ENCODE measurements at places on chromosomes 12 and 14. TPM values are rescaled to one million over a fixed set of nuclear protein-coding genes. Genes with fewer than 3 reads are reported as not detected.
A peak's percentile ranks its signal among the peaks of the same experiment; 100 is the strongest.

CD4 gene
- total RNA-seq, result 9.8 TPM

DNA sequence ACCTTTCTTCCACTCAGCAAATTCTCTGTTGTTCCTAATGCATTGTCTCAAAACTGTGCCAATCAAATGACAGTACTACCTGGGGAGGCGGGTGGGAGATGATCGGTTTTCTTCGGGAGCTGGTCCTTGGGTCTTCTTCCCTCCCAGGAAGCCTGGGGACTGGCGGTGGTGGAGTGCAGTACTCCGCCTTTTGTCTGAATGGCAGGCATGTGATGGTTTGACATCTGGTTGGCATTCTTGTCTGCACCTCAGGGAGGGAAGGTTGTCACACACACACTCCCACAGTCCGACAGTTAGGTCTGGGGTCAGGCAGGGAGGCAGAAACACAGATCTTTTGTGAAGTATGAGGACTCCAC is 114.8 kb downstream of the SNAPC1 start:
- H3K4me3 ChIP-seq, result no peak overlapping the region
- peaks cover 8% of the 10 kb centered on the region for H3K27me3 ChIP-seq
- H3K27ac ChIP-seq, result no peak overlapping the region
- DNase-seq, result no peak
- H3K36me3 ChIP-seq, result no peaks in the 10 kb centered on the region
- H3K4me1 ChIP-seq, result no peaks in the 10 kb centered on the region

- peaks cover 2% of the 10 kb centered on the region for H3K27me3 ChIP-seq
- H3K27ac ChIP-seq, result no peak overlapping the region
- H3K36me3 ChIP-seq, result no peaks in the 10 kb centered on the region
- H3K4me3 ChIP-seq, result no peak overlapping the region
- DNase-seq, result no peak
Observed at GRCh38 chr12:11954181-11954580, 116.6 kb upstream of the BCL2L14 start.

- no peaks in the 10 kb centered on the region for H3K36me3 ChIP-seq
- H3K4me3 ChIP-seq, result no peak overlapping the region
Observed at GRCh38 chr12:87924149-87924548, 105.1 kb downstream of the C12orf50 start.

DNA sequence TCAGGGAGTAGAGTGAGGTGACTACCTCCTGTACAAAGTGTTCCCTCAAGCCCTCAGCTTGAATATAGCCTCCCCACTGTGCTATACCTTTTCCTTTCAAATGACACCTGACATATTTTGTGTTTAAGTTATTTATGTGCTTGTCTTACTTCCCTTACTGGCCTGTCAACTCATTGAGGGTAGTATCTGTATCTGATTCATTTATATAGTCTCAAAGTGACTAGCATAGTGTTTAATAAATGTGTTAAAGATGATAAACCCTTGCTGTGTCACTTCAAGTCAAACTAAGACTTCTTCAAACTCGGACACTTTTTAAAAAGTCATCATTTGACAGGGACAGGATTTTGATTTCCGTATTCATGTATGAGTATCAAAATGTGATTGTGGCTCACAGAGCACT is 52.1 kb downstream of the APAF1 start:
- H3K27me3 ChIP-seq, result no peaks in the 10 kb centered on the region
- no peak overlapping the region for H3K27ac ChIP-seq
- no peak for DNase-seq

- H3K4me3 ChIP-seq, result no peak overlapping the region
- no peaks in the 10 kb centered on the region for H3K4me1 ChIP-seq
- no peaks in the 10 kb centered on the region for H3K36me3 ChIP-seq
- DNase-seq, result no peak
- no peaks in the 10 kb centered on the region for H3K27me3 ChIP-seq
Observed at GRCh38 chr12:33115716-33116115, 219.1 kb upstream of the PKP2 start.

- no peaks in the 10 kb centered on the region for H3K4me1 ChIP-seq
- H3K27me3 ChIP-seq, result no peaks in the 10 kb centered on the region
- DNase-seq, result no peak
Observed at GRCh38 chr14:59454139-59454538, 11.0 kb downstream of the GPR135 start.

DNA sequence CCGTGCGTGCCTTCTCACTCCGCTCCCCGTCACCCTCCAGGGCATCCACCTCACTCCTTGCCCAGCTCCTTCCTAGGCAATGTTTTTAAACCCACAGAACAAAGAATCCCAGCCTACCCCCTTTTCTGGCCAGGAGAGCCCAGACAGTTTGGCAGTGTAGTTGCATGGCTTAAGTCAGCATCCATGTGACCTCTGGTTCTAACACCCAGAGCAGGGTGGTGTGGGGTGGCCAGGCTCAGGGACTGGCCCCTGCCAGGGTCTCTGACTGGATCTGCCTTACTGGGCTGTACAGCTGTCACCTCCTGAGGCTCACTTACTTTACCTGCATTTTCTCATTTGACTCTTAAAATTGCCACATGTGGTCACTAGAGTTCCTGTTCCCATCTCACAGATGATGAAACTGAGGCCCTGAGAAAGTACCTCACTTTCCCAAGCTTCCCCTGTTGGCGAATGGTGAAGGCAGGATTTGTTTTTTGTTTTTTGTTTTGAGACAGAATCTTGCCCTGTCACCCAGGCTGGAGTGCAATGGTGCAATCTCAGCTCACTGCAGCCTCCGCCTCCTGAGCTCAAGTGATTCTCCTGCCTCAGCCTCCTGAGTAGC is 18.3 kb downstream of the SDS start:
- no peaks in the 10 kb centered on the region for H3K4me1 ChIP-seq
- H3K4me3 ChIP-seq, result no peak overlapping the region

DNA sequence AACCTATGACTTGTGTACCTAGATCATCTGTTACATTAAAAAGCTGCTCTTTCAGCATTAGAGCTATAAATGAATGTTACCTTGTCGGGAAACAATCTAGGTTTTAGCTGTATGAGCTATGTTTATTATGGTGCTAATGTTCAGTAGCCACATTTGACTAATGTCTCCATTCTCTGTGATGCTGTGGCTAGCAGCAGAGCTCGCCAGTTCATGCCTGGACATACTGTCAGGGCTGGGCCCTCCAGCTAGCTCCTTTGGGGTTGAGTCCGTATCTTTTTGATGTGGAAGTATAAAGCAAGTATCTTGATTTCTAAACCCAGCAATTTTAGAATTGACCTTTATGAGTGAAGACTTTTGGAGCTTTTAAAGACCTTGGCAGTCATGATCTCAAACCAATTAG is 36.1 kb downstream of the USP44 start:
- no peak overlapping the region for H3K4me3 ChIP-seq
- DNase-seq, result no peak
- no peaks in the 10 kb centered on the region for H3K4me1 ChIP-seq
- no peaks in the 10 kb centered on the region for H3K27me3 ChIP-seq

GRCh38 chr14:77344377-77344996 is 23.7 kb downstream of the GSTZ1 start:
- no peak overlapping the region for H3K27ac ChIP-seq
- H3K4me1 ChIP-seq, result no peaks in the 10 kb centered on the region
- peaks cover 24% of the 10 kb centered on the region for H3K36me3 ChIP-seq
- no peak overlapping the region for H3K4me3 ChIP-seq
- no peak for DNase-seq
- H3K27me3 ChIP-seq, result no peaks in the 10 kb centered on the region

ANG gene
- not detected for total RNA-seq

GRCh38 chr12:108629151-108629550 is 4.5 kb downstream of the SELPLG start:
- H3K27me3 ChIP-seq, result no peaks in the 10 kb centered on the region
- peaks cover 92% of the 10 kb centered on the region for H3K4me1 ChIP-seq
- DNase-seq, result peak; percentile 30
- H3K36me3 ChIP-seq, result peaks cover 25% of the 10 kb centered on the region

SRRM4 gene
- not detected for total RNA-seq

- no peak overlapping the region for H3K27ac ChIP-seq
- H3K4me3 ChIP-seq, result no peak overlapping the region
- no peaks in the 10 kb centered on the region for H3K27me3 ChIP-seq
- no peaks in the 10 kb centered on the region for H3K4me1 ChIP-seq
Observed at GRCh38 chr12:43937947-43938346, 102.1 kb downstream of the TMEM117 start.

CDH24 gene
- 2.8 TPM for total RNA-seq

DNA sequence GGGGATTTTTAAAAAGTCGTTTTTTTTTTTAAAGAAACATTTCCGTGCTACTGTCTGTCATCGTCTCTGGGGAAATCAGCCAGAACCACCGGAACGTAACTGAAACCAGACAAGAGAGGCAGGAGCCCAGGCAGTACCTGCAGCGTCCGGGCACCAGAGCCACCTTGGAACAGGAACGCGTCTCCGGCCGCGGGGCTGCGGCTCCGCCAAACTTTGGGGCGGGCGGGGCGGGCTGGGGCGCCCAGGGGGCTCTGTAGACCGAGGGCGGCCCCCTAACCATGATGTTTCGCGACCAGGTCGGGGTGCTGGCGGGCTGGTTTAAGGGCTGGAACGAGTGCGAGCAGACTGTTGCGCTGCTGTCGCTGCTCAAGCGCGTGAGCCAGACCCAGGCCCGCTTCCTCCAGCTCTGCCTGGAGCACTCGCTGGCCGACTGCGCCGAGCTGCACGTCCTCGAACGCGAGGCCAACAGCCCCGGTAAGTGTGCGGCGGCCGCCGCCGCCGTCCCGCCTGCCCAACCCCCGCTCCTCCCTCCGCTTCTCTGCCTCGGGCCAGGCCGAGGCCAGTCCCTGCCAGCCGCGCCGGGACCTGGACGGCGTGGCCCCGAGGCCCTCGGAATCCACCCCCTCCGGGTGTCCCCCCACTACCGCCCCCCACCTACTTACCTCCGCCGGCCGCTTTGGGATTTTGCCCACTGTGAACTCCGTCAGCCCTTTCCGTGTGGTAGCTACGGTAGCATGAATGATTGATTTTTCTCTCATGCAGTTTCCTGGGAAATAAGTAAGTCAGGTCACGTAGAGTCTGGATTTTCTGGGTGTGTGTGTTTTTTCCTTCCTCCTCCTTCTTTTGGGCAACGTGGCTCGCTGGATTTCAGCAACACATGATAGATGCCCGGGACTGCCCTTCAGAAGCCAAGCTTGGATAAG is 972 bp downstream of the SAMD4A start:
- H3K36me3 ChIP-seq, result no peaks in the 10 kb centered on the region
- peaks cover 66% of the 10 kb centered on the region for H3K27me3 ChIP-seq
- peaks cover 33% of the 10 kb centered on the region for H3K4me1 ChIP-seq
- H3K4me3 ChIP-seq, result peak overlapping the region; percentile 58
- H3K27ac ChIP-seq, result no peak overlapping the region

TSPAN19 gene
- not detected for total RNA-seq

- H3K27ac ChIP-seq, result no peak overlapping the region
- H3K4me1 ChIP-seq, result no peaks in the 10 kb centered on the region
- H3K4me3 ChIP-seq, result no peak overlapping the region
- DNase-seq, result no peak
Observed at GRCh38 chr14:85061256-85061655, 468.7 kb upstream of the FLRT2 start.

ZNF140 gene
- 8.8 TPM for total RNA-seq

GRCh38 chr12:132514838-132515237 is 24.9 kb downstream of the FBRSL1 start:
- H3K27ac ChIP-seq, result no peak overlapping the region
- no peak for DNase-seq
- no peaks in the 10 kb centered on the region for H3K4me1 ChIP-seq
- H3K4me3 ChIP-seq, result no peak overlapping the region
- H3K36me3 ChIP-seq, result peaks cover 9% of the 10 kb centered on the region

BDKRB1 gene
- not detected for total RNA-seq

TAC3 gene
- not detected for total RNA-seq

GRCh38 chr14:93121030-93121834 is 5.5 kb upstream of the ITPK1 start:
- H3K27ac ChIP-seq, result no peak overlapping the region
- no peak overlapping the region for H3K4me3 ChIP-seq
- peaks cover 8% of the 10 kb centered on the region for H3K4me1 ChIP-seq
- no peaks in the 10 kb centered on the region for H3K27me3 ChIP-seq
- no peaks in the 10 kb centered on the region for H3K36me3 ChIP-seq

OAS1 gene
- 16.5 TPM for total RNA-seq

SMCO2 gene
- not detected for total RNA-seq

DNA sequence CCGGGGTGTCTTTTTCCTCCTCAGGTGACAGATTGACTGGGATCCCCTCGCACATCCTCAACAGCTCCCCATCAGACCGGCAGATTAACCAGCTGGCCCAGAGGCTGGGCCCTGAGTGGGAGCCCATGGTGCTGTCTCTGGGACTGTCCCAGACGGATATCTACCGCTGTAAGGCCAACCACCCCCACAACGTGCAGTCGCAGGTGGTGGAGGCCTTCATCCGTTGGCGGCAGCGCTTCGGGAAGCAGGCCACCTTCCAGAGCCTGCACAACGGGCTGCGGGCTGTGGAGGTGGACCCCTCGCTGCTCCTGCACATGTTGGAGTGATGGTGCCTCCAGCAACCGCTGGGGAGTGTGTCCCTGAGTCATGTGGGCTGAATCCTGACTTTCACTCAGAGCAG is 172.8 kb downstream of the CRADD start:
- no peak overlapping the region for H3K27ac ChIP-seq
- no peaks in the 10 kb centered on the region for H3K27me3 ChIP-seq
- H3K36me3 ChIP-seq, result no peaks in the 10 kb centered on the region
- peaks cover 45% of the 10 kb centered on the region for H3K4me1 ChIP-seq
- DNase-seq, result no peak

DNA sequence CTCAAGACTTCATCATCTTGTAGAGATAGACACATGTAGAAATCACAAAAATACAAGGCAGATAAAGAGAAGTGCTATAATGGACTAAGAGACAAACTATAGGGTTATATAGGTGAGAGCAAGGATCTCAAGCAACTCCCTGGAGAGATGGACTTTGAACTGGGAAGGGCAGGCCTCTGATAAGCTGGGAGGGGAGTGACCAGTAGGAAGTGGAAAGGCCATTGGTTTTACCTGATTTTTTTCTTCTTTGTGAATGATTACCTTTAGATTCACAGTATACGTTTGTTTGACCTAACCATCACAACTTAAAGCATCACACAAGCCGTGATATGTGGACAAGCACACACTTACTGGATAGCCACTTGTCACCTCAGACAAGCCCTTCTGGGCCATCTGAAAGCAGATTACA is 5.2 kb upstream of the TEP1 start:
- H3K27ac ChIP-seq, result no peak overlapping the region
- H3K27me3 ChIP-seq, result no peaks in the 10 kb centered on the region
- DNase-seq, result no peak
- H3K36me3 ChIP-seq, result no peaks in the 10 kb centered on the region
- H3K4me1 ChIP-seq, result peaks cover 9% of the 10 kb centered on the region
- H3K4me3 ChIP-seq, result no peak overlapping the region

CD69 gene
- total RNA-seq, result 990 TPM

DNA sequence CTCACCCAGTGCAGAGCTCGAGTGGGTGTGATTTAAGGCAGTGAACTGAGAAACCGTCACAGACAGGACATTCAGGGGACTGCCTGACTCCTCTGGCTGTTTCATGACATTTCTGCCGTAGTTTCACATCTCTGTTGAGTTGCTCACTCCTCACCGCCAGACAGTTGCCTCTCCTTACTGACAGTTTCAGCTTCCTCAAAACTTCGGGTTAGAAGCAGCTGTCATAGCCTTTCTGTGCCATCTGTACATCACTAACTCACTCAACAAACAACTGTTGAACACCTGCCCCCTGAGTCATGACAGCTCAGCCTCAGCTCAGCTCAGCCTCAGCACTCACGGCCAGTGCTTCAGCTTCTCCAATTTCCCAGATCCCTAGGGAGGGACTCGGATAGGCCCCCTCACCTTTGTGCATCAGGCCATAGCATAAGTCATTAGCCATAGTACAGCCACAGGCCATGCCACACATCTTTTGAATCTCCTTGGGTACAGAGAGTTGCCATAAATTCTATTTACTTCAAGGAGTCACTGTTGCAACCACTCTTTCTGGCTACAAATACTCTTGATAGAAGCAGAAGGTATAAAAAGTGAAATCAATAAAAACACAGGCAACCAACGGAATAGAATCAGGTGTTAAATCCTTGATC is 6.2 kb upstream of the SLC15A4 start:
- H3K4me1 ChIP-seq, result peaks cover 21% of the 10 kb centered on the region
- DNase-seq, result peak; percentile 39
- H3K4me3 ChIP-seq, result no peak overlapping the region
- H3K27ac ChIP-seq, result peak overlapping the region; percentile 69
- H3K36me3 ChIP-seq, result no peaks in the 10 kb centered on the region
